CD4-positive, alpha-beta T cell treated with Interleukin-1 beta for 1 hour (primary cell): ENCODE measurements at places on chromosomes 3 and 15.

- no peak for DNase-seq
These were observed 3.1 kb downstream of the PRRT3 start for GRCh38 chr3:9949115-9949514.

DNA sequence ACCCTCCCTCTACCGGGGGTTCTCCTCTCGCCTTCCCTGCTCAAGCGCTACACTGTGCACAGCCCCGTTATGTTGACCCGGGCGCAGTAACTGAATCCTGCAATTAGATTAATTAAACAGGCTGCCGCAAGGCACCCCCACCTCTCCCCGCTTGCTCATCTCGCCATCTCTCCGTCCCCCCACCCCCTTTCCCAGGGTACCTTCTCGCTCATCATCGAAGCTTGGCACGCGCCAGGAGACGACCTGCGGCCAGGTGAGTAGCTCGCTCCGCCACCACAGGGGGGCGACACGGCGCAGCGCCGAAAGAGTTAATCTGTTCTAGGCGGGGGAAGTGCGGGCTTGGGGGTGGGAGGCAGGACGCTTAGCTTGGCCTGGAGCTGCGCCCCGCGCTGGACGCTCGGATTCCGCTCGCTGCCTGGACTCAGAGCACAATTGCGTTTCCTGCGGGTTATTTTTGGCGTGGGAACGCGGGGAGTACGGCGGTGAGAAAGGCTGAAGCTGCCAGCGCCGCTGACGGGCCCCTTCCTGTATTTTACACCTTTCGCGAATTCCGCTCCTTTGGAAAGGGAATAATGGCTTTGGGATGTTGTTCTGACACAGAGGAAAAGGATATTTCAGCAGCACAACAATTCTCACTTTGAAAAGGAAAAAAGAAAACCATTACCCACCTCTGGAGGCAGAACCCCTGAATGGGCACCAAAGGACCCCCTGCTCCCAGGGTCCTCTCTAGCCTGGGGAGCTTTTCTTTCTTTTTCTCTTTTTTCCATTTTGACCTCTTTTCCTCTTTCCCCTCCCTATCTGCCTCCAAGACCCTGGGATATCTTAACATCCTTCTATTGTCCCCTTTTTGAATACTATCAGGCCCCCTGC lies 1.5 kb downstream of the DLL4 start:
- peak; percentile 48 for DNase-seq

- DNase-seq: no peak
These were observed 556.2 kb upstream of the CFAP20DC start for GRCh38 chr3:59605944-59606534.

DNA sequence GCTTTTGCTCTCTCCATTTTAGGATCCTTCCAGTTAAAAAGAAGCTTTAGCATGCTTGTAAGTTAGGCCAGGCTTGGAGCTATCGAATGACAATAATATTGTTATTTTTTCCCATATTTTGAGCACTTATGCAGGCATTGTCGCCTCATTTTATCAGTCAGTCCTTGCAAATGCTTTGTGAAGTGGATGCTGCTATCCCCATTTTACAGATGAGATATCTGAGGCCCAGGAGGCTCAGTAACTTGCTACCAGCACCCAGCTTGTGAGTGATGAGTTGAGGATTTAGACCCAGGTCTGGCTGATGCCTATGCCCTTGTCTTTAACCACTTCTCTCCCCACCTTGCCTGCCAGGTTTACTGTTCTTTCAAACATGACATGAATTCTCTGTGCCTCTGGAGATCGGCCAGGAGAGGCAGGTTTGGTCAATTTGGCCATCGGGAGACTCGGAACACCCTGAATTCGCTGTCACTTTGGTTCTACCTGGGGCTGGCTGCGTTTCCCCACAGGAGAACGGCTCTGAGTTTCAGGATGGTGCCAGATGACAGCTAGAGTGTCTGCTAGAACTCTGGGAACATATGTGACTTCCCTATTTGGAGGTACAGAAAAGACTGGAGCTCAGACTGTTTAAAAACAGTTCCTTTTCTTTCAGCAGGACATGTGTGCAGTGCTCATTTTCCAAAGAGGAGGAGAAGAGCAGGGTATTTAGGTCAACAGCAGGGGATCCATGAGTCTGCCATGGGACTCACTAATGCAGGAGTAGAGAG lies 25.5 kb upstream of the ZNF710 start:
- DNase-seq: no peak

DNA sequence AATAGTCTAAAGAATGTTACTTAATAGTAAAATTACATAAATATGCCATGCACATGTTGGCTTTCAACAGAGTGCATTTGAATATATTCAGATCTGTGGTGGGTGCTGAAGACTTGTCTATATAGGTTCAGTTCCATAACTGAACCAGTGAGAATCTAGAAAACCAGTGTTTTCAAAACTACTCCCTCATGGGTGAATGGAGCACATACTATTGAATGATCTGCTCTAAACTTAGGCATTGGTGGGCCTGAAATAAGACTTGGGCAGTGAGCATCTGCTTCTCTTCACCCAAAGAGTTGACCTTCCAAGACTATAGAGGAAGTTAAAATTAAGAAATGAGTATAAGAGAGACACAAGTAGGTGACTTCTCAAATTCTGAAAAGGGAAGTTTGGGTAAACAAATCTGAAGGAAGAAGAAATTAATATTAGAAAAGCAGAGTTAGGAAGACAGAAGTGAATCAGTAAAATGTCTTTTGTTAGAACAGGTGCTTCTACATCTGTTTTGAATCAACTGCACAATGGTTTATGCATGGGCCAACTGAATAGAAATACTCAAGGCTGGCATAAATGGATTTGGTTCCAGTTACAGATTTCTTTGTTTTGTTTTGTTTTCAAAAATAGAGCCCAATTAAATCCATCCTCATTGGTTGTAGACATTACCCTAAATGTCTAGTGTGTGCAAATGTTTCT lies 19.3 kb downstream of the ALCAM start:
- DNase-seq: no peak

DNA sequence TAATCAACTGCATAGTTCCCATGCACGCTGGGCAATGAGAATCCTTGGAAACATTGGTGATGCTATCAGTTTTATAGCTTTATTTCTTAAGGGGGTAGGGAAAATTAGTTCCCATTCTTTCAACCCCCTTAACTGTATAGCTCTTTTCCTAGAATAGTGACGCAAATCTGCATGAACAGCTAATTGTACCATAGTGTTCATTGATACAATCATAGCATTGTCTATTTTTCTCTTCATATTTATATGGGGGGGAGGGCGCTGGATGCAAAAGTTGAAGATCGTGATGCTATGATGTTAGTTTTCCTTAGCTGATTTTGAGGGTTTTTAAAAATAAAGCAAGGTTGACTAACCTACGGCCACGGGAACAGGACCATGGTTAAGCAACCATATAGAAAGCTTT lies 32.4 kb upstream of the SAMMSON start:
- DNase-seq: no peak

DNA sequence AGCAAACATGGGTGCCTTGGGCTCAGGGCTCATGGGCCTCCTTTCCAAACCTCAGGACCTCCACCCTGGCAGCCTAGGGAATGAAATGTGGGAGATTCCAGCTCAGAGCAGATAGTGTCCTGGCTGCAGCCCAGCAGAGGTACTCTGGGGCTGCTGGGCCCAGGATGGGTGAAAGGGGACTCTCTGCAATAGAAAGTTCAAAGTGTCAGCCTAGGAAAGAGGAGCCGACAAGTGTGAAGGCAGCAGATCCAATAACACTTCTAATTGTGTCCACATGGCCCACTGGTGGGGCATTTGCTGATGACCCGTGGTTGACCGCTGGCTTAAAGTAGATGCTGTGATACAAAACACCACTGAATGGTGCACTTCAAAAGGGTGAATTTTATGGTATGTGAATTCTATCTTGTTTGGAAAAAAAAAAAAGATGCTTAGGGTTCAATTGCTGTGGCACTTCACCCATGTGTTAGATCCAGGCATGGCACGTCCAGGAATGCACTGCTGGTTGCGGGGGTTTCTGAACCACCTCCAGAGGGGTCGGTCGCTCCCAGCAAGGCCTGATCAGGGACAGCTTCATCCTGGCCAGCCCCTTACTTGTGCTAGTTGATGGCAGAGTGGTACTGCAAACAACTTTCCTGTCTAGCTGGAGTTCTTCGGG lies 20.9 kb downstream of the AMOTL2 start:
- DNase-seq: no peak

DNA sequence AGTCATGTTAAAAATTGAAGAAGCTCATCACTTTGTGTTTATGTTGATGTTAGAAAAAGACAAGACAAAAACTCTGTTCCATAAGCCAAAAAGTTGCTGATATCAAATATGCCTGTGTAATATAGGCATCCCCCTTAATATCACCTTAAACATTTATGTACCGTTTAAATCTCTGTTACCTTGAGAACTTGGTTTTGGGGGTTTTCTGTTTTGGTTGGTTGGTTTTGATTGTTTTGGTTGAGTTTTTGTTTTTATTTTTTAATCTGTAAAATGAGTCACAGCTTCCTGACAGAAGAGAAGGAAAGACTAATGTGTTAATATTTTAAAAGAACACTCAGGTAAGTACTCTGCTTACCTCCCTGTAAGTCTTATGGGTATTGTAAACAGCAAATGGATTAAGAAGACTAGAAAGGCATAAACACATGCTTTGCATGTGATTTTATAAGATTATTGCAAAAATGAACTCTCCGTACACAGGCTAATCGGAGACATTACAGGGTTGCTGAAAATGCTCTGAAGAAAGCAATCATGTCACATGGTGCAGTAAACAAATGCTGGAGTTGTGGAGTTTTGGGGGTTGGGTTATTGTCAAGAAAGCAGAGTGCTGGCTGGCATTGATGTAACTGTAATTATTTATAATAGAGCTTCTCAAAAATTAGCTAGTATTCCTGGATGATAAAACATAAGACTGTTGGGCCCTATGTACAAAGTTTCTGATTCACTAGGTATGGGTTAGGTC lies 69.5 kb upstream of the MBNL1 start:
- DNase-seq: peak; percentile 60

DNA sequence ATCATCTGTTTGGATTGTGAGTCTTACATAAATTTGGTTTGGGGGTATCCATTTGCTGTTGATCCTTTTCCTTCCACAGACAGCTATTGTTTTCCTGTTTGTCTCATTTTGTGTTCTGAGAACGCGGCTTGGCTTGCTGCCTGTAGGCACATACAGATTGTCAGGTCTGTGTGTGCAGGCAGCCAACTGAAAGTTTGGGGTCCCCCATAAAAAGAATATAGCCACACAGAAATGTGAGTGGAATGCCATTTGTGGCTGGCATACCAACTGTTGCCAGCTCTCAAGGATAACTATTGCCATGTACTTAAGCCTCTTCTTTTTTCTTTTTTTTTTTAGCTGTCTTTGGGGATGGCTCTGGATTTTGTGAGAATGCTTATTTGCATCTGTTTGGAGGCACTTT lies 1308.0 kb downstream of the ROBO1 start:
- DNase-seq: no peak

- no peak for DNase-seq
These were observed 45.5 kb downstream of the PHLDB2 start for GRCh38 chr3:111904376-111905241.

DNA sequence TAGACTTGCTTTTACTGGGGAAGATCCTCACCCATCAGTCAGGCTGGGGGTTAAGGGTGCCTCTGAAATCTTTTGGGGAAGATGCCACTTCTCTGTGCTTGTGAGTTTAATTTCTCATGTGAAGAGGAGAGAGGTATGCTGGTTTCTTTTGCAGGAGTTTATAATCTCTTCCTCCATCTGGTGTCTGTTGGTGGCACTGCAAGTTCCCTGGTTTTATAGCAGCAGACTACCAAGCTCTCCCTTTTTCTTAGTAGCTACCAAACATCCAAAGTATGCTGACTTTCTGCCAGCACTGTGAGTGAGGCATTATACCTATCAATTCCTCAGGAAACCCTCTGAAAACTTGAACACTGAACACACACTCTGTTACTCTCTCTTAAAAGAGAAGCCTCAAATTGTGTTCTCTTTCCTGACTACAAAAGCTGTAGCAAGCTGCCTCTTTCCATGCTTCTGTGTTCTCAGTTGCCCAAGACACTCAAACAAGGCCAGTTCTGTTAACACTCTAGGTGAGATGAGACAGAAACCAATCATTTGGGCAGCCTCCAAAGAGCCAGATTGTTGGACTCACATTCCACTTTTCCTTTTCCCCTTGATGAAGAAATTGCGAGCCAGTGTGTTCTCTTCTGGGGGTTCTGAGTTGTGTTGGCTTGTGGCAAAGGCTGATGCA lies 299.5 kb downstream of the GAP43 start:
- no peak for DNase-seq

DNA sequence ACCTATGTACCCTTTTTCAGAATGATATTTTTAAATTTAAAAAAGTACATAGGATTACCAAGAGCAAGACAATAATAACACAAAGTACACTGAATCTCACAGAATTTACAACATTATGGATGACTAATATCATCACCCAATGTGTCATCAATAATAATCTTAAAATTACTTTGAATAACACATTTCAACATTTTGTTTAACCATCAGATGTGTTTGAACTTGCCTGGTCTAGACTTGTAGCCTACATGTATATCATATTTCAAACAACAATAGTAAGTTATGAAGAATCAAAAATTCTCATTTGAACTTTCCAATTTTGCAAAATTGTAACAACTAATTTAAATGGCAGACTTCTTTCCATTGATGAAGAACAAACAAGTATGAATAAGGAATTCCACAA lies 15.1 kb downstream of the LRRC3B start:
- DNase-seq: no peak

GRCh38 chr3:96813134-96813819 lies 1.1 kb upstream of the EPHA6 start:
- DNase-seq: no peak

DNA sequence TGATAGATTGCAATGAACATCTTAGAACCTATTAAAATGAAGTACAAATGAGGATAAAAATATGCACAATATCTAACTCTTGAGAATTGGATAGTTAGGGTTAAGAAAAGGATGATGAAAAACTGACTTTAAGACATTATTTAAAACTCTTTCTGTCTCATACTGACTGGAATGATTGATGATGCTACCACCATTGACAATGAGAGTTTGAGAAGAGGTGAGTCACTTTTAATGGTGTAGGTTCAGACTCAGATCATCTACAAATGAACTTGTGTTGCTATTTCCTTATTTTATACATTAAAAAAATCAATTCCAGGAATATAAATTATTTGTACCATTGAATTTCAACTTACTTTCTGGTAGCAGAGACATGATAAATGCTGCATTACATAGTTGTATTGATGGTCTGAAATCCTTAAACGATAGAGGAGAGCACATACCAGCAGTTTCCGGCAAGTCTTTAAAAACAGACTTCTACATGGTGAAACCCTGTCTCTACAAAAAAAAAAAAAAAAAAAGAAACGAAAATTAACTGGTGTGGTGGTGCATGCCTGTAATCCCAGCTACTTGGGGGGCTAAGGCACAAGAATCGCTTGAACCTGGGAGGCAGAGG lies 409.0 kb downstream of the OTOL1 start:
- DNase-seq: no peak

DNA sequence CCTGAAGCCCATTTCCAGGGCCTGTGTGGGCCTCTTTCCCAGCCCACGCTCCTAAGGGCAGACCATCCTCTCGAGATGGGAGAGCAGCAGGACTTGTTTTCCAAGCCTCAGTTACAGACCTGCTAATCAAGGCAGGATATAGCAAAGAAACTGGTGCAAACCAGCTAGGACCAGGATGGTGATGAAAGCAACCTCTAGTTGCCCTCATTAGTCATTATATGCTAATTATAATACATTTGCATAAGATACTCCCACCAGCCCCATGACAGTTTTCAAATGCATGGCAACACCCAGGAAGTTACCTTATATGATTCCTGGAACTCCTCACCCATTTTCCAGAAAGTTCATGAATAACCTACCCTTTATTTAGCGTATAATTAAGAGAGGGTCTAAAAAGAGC lies 34.4 kb upstream of the TRH start:
- DNase-seq: no peak

- DNase-seq: no peak
These were observed 38.6 kb downstream of the TAFA4 start for GRCh38 chr3:68893600-68894239.

- no peak for DNase-seq
These were observed 36.6 kb downstream of the UACA start for GRCh38 chr15:70726753-70727152.
